Activated CD8-positive, alpha-beta memory T cell treated with anti-CD3 and anti-CD28 coated beads for 48 hours (primary cell): ENCODE measurements at places on chromosomes 3 and 15.

GRCh38 chr3:30035935-30036567, 570.4 kb upstream of the TGFBR2 start:
- no peak for DNase-seq

GRCh38 chr3:36373084-36373483, 7.2 kb upstream of the STAC start:
- DNase-seq = no peak

- DNase-seq = no peak
Observed at GRCh38 chr3:176954517-176954916, 242.8 kb downstream of the TBL1XR1 start.

DNA sequence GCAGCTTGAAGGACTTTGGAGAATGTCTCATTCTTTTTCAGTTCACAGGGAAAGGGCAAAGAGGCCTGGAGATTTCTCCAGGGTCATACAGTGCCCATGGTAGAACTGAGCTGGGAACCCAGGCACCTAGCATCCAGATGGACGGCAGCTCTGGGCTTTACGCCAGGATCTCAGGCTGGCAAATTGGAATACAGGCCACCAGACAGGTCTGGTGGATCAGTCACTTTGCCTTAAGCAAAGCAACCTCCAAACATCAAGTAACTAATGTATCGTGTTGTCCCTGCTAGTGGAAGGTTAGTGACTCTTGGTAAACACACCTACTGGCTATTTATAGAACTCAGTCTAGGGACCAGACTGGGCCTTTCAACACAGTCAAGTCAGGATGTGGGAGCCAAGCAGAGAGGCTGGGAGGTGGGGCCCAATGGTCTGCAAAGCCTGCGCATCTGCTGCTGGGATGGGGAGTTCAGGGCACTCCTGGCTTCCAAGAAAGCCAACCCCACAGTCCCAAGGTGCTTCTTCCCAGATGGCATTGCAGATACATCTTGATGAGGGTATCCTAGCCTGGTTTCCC, 30.2 kb downstream of the RPLP1 start:
- DNase-seq = no peak

GRCh38 chr3:51190827-51191226, 194.3 kb upstream of the MANF start:
- no peak for DNase-seq

- DNase-seq = no peak
Observed at GRCh38 chr3:30945291-30945690, 50.8 kb upstream of the GADL1 start.

DNA sequence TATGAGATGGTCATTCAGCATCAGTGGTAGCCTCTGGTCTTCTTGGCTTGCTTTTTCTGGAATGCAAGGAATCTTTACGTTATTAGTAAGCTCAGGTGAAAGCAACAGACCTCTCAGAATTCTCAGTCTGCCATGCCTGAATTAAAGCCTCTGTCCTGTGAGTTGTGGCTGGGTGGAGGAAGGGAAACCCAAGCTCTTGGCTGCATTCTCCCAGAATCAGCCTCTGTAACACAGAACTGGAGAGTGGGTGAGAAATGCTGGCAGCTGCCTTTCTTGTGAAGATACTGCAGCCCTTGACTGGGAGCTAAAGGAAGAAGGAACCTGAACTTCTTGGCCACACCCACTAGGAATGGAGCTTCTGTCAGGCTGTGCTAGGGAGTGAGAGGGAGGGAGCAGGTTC, 505.8 kb downstream of the EPHA3 start:
- DNase-seq = no peak

- no peak for DNase-seq
Observed at GRCh38 chr3:140273542-140274195, 338.7 kb downstream of the CLSTN2 start.

DNA sequence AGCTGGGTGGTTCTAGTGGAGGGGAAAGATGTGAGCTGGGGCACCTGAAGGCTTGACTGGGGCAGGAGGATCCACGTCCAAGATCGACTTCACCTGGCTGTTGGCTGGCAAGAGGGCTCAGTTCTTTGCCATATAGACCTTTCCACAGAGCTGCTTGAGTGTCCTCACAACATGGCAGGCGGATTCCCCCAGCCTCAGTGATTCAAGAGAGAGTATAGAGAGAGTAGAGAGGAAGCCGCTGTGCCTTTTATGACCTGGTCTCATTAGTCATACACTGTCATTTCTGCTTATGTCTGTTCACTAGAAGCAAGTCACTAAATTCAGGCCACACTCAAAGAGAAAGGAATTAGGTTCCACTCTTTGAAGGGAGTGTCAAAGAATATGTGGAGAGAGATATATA, 101.6 kb downstream of the APBA2 start:
- DNase-seq = no peak

- DNase-seq = no peak
Observed at GRCh38 chr3:110180733-110181132, 843.4 kb upstream of the DPPA4 start.

- DNase-seq = no peak
Observed at GRCh38 chr15:69474291-69474690, 21.7 kb downstream of the RPLP1 start.

DNA sequence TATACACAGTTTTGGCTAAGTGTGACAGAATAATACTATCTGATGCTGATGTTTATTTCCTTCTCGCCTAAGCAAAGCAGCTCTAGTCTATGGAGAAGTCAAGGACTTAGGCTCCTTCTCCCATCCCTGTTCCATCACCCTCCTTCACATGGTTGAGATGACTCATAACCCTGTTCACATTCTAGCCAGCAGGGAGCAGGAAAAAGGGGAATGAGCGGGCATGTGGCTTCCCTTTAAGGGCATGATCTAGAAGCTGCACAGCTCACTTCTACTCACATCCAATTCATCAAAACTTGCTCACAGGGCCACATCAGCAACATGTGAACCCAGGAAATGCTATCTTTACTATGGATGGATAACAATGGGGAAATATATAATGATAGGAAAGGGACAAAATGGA, 40.9 kb downstream of the CBLB start:
- DNase-seq = no peak

GRCh38 chr3:50255251-50255615, 13.7 kb upstream of the SEMA3B start:
- no peak for DNase-seq

DNA sequence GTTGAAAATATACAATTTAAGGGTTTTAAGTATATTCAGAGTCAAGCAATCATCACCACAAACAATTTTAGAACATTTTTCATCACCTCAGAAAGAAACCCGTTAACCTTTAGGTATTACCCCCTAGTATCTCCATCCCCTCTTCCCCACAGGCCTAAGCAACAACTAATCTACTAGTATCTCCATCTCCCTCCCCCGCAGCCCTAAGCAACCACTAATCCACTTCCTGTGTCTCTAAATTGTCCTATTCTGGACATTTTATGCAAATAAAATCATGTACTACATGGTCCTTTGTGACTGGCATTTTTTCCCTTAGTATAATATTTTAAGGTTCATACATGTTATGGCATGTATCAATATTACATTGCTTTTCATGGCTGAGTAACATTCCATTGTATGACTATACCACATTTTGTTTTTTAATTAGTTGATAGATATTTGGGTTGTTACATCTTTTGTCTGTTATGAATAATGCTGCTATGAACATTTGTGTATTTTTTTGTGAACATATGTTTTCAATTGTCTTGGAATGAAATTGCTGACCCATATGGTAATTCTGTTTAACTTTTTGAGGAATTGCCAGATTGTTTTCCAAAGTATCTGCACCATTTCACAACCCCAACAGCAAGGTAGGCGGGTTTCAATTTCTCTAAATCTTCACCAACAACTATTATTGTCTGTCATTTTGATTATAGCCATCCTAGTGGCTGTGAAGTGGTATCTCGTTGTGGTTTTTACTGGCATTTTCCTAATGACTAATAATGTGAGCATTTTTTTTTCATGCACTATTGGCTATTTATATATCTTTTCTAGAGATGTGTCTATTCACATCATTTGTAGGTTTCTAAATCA, 215.6 kb upstream of the CD96 start:
- no peak for DNase-seq

DNA sequence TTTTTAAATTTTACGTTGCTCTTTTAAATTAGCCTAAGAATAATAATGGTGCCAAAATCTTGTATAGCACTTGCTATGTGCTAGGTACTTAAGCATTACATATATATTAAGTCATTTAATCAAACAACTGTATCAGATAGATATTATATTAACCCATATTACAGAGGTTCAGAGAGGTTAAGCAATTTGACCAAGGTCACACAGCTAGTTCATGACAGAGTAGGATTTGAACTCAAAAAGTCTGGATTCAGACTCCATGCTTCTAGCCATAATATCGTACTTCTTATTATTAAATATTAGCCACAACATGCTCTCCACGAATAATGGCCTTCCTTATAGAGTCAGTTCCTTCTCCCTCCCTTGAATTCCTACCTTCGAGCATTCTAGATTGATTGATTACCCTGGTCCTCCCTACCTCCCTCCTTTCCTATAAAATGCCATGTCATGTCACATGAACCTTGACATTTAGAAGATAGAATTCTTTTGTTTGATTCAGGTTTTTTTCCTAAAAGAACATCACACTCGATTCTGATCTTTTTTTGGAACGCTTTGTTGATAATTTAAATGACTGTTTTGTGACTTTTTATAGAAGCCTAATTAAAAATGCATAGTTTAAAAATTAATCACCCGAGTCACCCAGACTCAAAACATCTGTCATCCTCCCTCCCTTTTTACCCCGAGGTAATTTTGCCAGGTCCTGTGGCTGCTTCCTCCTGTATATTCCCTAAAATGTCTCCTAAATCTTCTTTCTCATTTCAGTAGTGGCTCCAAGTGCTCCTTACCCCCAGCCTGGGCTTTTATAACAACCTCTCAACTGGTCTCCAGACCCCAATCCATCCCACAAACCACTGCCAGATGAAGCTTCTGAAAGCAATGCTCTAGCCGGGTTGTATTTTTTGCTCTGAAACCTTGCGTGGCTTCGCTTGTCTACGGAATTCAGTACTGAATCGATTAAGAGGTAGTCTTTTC, 8.5 kb upstream of the PSMD6 start:
- no peak for DNase-seq

- no peak for DNase-seq
Observed at GRCh38 chr3:55271549-55271948, 215.6 kb downstream of the WNT5A start.

- DNase-seq = no peak
Observed at GRCh38 chr3:16373341-16373946, 108.4 kb downstream of the OXNAD1 start.

- no peak for DNase-seq
Observed at GRCh38 chr3:100033184-100033583, 81.1 kb downstream of the FILIP1L start.

DNA sequence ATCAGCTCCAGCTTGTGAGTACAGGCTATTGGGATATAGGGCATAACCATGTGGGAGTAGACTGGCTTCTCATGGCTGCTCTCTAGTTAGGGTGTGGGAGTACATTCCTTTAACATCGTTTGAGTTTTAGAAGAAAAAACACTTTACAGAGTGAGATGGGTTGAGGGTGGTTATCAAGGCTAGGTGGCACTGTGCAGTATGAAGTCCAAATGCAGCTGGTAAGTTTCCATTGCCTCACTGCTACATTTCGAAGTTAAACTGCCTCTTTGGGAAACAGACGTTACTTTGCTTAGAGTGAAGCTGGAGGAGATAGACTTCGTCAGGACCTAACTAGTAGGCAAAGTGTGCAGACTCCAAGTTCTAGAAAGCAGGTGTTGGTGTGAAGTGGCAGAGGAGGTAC, 192.4 kb downstream of the SQOR start:
- DNase-seq = no peak

DNA sequence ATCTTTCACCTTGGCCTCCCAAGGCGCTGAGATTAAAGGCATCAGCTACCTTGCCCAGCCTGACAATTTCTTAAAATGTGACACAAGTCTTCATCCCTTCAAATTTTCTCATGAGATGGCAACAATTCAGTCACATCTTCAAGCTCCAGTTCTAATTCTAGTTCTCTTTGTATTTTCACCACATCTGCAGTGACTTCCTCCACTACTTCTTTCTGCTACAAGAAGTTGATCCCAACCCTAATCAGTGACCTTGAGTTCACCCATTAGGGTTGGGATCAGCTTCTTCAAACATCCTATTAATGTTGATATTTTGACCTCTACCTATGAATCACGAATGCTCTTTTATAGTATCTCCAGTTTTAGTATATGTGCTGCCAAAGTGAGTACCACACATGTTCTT, 59.8 kb downstream of the TRIM71 start:
- no peak for DNase-seq

DNA sequence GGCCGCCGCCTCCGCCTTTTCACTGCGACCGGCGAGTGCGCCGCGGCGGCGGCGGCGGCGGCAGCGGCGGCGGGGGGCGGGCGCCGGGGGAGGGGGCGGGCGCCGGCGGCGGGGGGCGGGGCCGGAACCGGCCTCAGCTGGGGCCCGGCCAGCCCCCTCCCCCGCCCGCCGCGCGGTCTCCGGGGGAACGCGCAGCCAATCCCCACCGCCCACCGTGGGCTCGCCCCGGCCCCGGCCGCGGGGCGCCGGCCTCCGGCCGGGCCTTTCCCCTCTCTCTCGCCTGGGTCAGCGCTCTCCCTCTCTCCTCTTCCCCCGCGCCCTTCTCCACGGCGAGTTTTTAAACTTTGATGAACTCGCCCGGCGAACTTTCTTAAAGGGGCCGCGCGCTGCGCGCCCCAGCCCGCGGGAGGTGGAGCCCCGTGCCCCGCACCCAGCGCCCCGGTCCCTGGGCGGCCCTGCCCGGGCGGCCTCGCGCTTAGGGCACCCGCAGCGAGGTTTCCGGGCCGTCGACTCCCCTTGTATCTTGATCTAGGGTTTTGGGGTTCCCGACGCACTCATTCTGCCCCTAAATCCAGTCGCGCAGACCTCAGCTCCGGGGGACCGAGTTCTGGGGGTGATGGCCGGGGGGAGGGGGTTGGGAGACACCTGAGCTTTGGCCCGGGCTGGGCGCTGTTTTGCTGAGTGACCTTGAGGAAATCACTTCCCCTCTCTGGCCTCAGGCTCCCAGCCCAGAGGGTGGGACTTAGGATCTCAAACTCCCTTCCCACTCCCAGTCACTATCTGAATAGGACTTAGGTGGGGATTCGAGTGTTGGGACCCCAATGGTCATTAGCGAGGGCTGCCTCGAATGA, at the start of gene RBPMS2:
RBPMS2 (minus strand) TSS at position 39 of the 851 bp plus-strand sequence. CDS start 270 bp downstream, outside the sequence.
- no peak for DNase-seq

DNA sequence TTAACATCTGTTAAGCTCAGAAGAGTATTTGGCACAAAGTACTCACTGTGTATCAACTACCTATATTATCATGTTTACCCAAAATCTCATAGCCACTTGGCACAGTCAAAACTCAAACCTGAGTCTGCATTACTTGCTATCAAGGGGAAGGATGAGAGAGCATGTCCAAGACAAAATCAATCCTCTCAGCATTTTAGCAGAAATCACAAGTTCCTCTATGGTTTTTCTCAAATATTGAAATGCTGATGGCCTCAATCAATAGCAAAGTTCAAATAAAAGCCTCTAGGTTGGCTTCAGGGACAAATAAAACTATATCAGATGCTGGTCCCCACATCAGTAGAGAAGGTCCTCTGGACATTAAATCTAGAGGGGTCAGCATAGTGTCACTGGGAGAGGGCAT, 14.3 kb downstream of the TBC1D2B start:
- no peak for DNase-seq

DNA sequence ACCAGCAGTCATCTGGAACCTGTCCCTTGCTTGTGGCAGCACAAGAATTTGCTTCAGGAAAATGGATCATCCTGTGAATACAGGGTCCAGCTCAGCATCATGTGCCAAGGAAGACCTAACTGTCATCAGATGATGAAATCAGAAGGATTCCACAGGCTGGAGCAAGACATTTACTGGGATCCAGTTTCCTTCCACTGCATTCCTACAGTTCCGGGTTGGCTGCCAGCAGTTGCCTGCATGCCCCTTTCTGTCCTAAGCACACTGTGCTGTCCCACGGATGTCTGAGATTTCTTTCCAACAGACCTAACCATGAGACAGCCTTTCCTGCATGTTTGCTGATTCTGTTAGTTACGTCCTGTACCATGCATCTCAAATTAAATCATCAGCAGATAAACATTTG, 140.7 kb downstream of the IMPG2 start:
- DNase-seq = no peak
